ENCODE measurements at places on chromosomes 5 and 9. TPM values are rescaled to one million over a fixed set of nuclear protein-coding genes. Genes with fewer than 3 reads are reported as not detected.

The ZDHHC11B gene
- polyA plus RNA-seq, result 7.7 TPM

The CKS2 gene
- polyA plus RNA-seq, result 81.3 TPM

The EIF4E1B gene
- not detected for polyA plus RNA-seq

The GSN gene
- 120 TPM for polyA plus RNA-seq

The SLCO4C1 gene
- polyA plus RNA-seq, result 0.87 TPM

The RABGAP1 gene
- polyA plus RNA-seq, result 67.6 TPM

The RANBP3L gene
- 7.3 TPM for polyA plus RNA-seq

The LECT2 gene
- 1.3 TPM for polyA plus RNA-seq

The NREP gene
- polyA plus RNA-seq, result 832 TPM

The GRXCR2 gene
- polyA plus RNA-seq, result not detected

The STPG3 gene
- 0.57 TPM for polyA plus RNA-seq

The PCDHGA8 gene
- polyA plus RNA-seq, result 0.47 TPM

The KIAA0825 gene
- polyA plus RNA-seq, result 4.9 TPM

The DDX4 gene
- not detected for polyA plus RNA-seq

The ASPN gene
- polyA plus RNA-seq, result 8.3 TPM

The DOLPP1 gene
- 14.3 TPM for polyA plus RNA-seq

The TOPORS gene
- 34.3 TPM for polyA plus RNA-seq

The SURF2 gene
- polyA plus RNA-seq, result 19.3 TPM

The C5orf63 gene
- polyA plus RNA-seq, result 21.1 TPM
